ENCODE measurements at places on chromosomes 2 and 18.
A peak's percentile ranks its signal among the peaks of the same experiment; 100 is the strongest.

GRCh38 chr18:9825571-9826073 is 60.2 kb upstream of the TXNDC2 start:
- DNase-seq, result peak; percentile 96

- no peak for DNase-seq
Observed at GRCh38 chr2:206832873-206833272, 67.5 kb downstream of the FASTKD2 start.

- DNase-seq, result peak; percentile 96
Observed at GRCh38 chr2:164840930-164841718, 499 bp downstream of the COBLL1 start.

- no peak for DNase-seq
Observed at GRCh38 chr2:173783382-173783781, 181.8 kb downstream of the SP3 start.

DNA sequence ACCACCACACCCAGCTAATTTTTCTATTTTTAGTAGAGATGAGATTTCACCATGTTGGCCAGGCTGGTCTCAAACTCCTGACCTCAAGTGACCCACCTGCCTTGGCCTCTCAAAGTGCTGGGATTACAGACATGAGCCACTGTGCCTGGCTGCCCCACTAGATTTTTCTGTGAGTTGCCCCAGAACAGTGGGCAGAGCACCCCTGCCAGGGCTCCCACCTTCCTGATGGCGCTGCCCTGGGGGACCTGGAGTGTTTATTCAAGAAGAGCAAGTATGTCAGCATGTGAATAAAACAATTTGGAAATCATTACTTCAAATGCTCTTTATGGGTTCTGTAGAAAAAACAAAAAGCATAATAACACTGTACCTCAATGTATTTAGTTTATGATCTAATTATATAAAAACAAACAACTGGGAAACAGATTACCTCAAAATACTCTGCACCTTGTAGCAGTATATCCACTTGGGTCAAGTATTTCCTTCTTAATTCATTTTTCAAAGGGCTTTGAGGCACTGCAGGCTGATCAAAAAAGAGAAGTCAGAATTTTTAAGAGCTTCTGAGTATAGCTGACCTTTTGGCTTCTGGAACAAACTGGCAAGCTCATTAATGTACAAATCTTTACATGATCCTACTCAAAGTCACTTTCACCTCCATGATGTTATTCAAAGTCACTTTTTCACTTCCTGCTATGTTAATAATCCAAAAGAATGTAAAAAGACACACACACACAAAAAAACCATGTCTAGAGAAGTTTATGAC is 8.9 kb downstream of the HJURP start:
- no peak for DNase-seq

GRCh38 chr2:12212841-12213597 is 466.6 kb downstream of the LPIN1 start:
- DNase-seq, result no peak

GRCh38 chr2:8682719-8683667 is 1.1 kb downstream of the ID2 start:
- DNase-seq, result peak; percentile 64

DNA sequence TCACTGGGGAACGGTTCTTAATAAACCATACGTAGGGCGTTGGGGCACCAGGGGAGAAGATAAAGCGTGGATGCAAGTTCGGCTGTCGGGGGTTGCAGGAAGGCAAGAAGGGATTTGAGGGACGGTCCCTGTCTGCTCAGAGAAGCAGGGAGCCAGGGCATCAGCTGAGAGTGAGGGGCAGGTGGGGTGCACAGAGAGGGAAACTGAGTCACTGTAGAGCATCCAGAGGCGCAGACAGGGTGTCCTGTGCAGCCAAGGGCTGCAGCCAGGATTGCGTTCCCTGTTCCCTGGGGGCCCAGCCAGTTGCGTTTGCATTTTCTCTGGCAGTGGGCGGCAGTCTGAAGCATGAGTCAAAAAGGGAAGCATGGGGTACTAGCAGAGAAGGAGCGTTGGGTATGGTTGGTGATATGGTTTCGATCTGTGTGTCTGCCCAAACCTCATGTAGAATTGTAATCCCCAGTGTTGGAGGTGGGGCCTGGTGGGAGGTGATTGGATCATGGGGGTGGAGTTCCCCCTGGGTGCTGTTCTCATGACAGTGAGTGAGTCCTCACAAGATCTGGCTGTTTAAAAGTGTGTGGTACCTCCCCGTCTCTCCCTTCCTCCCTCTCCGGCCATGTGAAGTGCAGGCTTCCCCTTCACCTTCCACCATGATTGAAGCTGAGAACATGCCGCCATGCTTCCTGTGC is 202.9 kb downstream of the NDUFA10 start:
- DNase-seq, result no peak

GRCh38 chr18:9709304-9709877 is 1.3 kb downstream of the RAB31 start:
- no peak for DNase-seq

GRCh38 chr2:29314816-29315571 is 199.8 kb downstream of the CLIP4 start:
- DNase-seq, result no peak

DNA sequence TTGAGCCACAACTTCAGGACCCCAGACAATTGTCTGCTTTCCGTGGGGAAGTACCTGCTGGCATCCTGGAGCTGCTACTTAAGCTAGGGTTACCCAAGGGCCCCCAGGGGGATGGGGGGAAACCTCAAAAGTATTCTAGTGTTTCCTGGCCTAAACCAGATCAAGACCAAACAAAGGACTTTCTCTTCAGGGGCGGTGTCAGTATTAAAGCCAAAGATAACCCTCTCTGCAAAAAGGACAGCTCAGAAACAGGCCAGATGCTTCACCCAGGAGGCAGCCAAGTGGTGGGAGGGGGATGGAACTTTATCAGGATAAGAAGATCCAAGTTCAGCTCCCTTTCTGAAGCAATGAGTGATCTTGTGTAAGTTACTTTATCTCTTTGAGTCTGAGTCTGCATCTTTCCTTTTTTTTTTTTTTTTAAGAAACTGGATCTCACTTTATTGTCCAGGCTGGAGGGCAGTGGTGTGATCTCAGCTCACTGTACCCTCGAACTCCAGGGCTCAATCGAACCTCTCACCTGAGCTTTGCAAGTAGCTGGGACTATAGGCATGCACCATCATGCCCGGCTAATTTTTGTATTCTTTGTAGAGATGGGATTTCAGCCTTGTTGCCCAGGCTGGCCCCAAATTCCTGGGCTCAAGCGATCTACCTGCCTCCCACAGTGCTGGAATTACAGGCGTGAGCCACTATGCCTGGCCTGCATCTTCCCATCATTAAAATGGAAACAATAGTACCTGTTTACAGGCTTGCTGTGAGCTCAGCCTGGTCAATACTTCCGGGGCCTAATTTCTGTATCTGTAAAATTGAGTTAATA is 151.8 kb upstream of the PTPRM start:
- no peak for DNase-seq

DNA sequence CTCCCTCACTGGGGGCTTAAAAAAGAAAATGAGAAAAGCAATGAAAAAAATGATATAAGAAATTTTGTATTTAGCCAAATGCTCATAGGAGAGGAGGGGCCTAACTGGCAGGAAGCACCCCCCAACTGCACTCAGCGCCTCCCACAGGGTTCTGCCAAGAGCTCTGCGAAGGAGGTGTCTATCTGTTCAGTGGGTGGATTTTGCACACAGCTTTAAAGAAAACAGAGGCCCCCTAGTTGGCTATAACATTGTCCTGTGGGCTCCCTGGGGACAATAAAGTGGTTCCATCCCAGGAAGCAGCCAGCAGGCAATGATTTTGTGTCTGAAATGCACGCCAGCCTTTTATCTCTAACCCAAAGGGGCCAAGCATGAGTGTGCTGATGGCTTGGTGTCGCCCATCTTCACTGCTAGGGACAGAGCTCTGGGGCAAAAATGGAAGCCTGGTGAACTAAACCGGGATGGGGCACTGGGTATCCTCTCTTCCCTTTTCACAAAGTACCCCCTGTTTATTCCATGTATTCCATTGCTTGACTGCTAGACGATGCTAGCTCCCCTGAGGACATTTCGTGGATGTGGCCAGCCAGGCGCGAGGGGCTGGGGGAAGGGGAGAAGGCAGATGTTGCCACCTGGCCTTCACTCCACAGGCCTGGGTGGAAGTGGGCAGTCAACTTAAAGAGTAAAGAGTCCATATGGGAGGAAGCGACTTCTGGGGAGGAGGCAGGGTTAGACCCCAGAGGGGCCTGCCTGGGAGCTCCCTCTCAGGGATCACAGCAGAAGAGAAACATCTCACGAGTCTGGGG is 205.7 kb downstream of the CYP26B1 start:
- DNase-seq, result no peak

GRCh38 chr2:66329081-66329605 is 105.8 kb upstream of the MEIS1 start:
- no peak for DNase-seq

DNA sequence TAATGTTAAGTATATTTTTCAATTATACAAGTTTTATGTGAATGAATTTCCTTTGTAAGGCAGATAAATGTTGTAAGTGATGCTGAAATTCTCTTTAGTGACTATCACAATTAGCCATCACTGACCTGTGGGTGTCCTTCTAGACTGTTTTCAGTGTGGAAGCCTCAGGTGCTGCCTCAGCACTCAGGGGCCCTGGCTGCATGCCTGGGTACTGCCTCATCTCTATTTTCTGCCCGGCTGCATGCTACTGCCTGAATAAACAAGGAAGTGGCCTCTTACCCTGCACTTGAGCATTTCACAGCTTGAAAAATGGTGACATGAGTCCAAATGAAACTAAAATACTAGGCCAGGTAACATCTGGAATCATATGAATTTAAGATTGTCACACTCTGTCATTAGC is 787.6 kb upstream of the SALL3 start:
- peak; percentile 57 for DNase-seq

Data from DMS53 (cell line).